ENCODE measurements at places on chromosomes 1 and 21.
A peak's percentile ranks its signal among the peaks of the same experiment; 100 is the strongest.

DNA sequence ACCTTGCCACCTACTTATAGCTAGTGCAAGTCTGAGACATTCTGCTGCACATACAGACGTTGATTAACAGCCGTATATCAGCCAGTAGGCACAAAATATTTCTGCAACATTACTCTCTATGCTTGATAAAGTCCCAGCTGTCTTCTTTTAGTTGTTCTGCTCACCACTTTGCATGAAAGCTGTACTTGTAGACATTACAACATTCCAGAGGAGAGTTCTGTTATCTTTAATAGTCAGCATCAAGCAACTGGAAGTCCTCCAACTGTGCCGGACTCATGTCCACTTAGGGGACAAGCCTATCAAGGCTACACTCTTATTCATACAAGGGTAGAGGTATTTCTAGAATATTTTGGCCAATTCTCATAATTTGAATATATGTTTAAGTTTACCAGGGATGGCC lies 50.0 kb downstream of the CACHD1 start:
- no peak for DNase-seq

DNA sequence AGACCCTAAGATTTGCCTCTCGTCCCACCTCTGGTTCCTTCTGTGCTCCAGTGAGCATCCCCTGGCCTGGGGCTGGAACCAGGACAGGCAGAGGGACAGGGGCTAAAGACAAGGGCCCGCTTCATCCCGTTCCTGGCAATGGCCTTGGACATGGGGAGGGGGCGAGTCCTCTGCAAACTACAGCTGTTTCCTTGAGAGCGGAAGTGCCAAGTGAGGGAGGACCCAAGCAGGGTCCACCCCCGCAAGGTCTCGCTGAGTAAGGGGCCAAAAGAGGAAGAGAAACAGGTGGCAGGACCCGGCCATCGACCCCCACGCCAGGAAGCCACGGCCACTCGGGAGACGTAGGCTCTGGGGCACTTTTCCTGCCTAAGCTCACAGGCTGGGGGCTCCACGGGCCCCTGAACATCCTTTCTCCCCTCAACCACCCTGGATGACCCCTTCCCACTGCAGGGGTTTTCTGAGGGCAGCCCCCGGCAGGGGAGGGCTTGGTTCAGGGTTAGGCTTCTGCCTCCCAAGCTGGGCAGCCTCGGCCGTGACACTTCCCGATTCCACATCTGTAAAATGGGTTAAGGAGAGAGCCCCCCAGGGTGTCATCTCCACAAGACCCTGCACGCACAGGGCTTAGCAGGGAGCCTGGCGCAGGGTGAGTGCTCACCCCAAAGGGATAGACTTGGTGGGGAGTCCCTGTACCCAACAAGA lies 17.9 kb upstream of the PLEKHG5 start:
- no peak for DNase-seq

- no peak for DNase-seq
Measured at GRCh38 chr1:119404736-119405135, 10.2 kb upstream of the HSD3B2 start.

DNA sequence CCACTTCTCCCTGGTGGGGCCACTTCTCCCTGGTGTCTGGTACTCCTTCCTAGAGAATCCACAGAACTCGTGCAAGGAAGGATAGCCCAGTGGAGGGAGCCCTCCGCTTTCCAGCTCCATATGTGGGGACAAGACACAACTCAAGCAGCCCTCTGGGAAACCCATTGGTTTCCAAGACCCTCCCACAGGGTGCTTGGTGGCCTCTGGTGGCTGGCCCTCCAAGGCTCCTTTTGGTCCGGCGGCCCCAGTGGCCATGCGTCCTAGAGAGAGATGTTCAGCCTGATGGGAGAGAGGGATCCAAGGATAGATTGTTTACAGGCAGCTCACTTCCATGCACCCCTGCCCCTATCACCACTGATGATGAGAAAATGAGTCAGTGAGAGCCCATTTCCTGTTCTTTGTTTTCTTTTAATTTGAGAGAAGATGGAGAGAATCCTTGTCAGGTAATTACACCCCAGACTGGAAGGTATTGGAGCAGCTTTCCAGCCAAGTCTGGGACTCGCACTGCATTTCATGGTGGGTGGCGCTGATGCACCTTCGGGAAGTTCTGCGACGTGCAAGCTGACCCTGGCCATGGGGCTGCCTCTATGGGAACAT lies 486.2 kb upstream of the VAMP3 start:
- DNase-seq, result peak; percentile 12

DNA sequence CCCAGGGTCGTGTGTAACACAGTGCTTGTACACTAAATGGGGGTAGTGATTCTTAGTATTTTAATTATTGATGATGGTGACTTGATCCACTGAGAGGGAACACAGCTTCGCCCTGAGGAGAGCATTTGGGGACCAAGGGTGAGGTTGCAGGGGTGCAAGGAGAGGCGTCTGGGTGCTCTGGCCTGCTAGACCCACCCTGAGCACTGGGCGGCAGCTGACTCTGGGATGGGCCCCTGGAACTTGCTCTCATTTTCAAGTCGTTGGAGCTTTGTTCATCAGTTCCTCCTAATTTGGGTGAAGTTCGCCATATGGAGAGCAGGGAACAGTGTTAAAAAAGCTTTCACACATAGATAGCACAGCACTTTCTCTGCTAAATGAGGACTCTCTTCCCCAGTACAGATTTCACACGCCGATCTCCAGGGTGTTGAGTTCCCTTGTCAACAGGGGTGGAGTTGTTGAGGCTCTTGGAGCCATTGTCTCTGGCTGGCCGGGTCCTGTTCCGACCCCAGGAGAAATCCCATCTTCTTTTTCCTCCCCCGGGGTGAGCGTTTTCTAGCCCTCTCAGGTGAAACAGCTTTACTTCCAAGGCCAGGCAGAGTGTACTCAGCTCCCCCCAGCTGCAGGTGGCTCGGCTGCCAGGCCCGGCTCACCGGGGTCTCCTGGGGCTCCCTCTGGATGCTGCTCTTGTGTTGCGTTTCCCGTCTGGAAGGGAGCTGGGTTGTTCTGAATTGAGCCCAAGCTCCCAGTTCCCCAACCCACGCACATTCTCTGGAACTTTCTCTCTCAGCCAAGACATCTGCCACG lies 367.4 kb downstream of the RPS6KC1 start:
- DNase-seq, result no peak

- peak; percentile 33 for DNase-seq
Measured at GRCh38 chr1:40299366-40300248, 17.5 kb downstream of the COL9A2 start.

- DNase-seq, result peak; percentile 25
Measured at GRCh38 chr1:160108888-160109662, 6.5 kb upstream of the ATP1A2 start.

- DNase-seq, result no peak
Measured at GRCh38 chr1:12554521-12555305, 63.3 kb downstream of the DHRS3 start.

DNA sequence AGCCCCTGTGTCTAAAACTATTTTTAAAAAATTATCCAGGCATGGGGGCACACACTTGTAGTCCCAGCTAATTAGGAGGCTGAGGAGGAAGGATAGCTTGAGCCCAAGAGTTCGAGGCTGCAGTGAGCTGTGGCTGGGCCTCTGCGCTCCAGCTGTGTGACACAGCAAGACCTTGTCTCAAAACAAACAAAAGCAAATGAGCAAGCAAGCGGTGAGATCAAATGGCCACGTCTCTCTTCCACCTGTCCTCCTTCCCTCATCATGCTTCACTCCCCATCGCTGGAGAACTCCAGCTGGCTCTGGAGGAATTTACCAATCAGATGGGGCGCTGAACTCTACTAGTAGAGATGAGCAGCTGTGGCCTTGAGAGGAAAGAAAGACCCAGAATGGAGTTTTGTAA lies 14.0 kb upstream of the REN start:
- DNase-seq, result no peak

- no peak for DNase-seq
Measured at GRCh38 chr1:218249338-218250140, 35.6 kb upstream of the RRP15 start.

GRCh38 chr1:42186152-42186551 lies 21.6 kb upstream of the GUCA2A start:
- no peak for DNase-seq

- DNase-seq, result no peak
Measured at GRCh38 chr1:172380441-172381244, 39.8 kb upstream of the C1orf105 start.

DNA sequence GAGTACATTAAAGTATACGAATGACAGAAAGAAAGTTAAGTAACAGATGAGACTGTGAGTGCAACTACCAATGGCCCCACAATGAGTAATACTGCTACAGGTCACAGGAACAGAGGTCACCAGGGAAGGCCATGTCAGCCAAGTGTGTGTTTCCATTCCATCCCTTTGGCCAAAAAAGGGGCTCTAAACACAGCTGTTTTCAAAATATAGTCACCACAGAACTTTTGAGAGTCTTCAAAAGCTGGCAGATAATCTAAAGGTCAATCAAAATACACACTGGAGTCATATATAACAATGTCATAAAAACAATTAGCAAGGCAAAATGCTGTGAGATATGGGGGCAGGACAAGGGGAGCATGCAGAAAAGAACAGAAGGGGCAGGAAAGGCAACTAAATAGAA lies 10.2 kb downstream of the USP24 start:
- no peak for DNase-seq

DNA sequence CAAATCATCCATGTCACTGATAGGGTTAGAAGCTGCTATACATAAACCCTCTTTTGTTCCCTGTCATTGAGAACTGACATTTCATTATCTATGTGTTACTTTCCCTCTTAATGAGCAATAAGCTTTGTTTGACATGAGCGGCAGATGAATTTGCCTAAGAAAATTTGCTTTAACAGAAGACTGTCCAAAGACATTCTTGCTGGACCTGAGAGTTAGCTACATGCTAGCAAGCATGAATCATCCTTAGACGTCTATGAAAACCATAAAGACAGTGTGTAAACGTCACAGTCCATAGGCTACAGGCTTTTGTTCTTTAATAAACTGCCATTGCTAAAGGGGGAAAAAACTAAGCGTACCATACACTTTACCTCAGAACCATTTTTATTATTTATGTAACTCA lies 73.1 kb downstream of the TNFSF4 start:
- no peak for DNase-seq

DNA sequence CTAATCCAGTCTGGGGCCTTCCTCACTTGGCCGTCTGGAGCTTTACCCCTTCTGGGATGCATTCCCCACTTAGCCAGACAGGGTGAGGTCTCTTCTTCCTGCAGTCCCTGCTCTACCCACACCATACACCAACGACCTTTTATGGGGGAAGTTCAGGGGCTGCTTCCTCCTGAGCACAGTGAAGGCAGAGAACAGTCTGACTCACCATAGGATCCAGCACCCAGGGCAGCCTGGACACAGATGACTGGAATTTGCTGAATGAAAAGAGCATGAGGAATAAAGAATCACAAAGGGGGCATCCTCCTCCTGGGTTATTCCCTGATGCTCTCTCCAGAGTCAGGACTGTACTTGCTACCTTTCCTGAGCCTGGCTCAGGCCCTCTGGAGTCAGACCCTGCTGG lies 4.6 kb upstream of the FOXE3 start:
- peak; percentile 29 for DNase-seq

DNA sequence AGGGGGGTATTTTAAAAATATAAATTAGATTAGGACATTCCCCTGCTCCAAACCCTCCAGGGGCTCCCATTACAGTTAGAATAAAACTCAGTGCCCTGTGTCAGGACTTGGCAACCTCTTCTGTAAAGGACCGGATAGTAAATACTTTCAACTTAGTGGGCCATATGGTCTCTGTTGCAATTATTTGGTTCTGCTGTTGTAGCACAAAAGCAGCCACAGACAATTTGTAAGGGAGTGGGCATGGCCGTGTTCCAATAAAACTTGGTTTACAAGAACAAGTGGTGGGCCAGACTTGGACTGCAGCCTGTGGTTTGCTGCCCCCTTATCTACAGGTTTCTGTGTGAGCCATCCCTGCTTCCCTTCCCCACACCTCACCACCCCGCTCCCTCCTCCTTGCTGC lies 92.0 kb downstream of the ACTL8 start:
- DNase-seq, result no peak

DNA sequence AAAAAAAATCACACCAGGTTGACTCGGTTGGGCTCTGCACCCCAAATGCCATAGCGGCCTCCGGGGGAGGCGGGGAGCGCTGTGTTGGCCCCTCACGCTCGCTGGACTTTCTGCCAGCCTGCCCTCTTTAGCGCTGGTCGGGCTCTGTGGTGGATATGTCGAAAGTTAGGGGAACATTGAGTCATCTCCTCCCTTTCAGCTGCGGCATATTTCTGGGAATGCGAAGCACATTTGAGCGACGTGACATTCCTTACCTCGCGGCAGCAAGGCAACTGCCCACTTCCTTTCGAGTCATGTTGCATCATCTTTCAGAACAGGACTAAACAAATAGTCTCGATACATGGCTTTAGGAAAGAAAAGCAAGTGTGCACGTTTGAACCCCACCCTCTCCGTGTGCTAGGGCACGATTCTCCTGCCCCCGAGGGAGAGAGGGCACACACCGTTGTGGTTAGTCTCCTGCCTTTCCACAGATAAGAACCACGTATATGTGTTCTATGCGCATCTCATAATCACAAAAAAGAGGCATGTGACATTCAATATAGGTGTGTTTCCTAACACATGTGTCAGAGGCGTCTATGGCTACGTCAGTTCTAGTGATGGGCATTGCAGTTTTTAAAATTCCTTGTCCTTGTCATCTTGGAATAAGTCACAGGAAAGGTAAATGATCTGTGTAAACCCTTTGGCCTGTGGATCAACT lies 105.9 kb upstream of the SLC45A1 start:
- DNase-seq, result peak; percentile 99
